NCI-H510A treated with DMSO at 0.1 percent for 48 hours (cell line): ENCODE measurements at places on chromosomes 1 and 21.

- DNase-seq = no peak
Observed at GRCh38 chr1:160629286-160630210, 17.3 kb downstream of the SLAMF1 start.

DNA sequence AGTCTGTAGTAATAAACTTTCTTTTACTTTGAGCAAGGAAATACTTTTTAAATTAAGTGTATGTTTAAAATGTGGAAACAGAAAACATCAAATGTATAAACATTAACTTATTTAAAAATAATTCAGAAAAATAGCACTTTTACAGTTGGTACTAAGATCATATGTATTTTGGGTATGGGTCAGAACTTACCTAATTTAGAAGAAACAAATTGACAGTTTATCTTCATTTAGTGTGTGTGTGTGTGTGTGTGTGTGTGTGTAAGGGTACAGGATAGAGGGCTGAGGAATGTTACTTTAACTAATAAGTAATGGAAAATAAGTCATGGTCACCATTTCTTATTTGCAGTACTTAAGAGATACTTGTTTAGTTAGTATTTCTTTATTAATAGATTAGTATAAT lies 3.3 kb downstream of the MAN1A2 start:
- DNase-seq = no peak

GRCh38 chr1:205803986-205804385 lies 9.0 kb downstream of the SLC41A1 start:
- no peak for DNase-seq

- no peak for DNase-seq
Observed at GRCh38 chr1:66599899-66600737, 66.2 kb downstream of the SGIP1 start.
